ENCODE measurements at places on chromosomes 7 and 10.

GRCh38 chr7:25665374-25665773 is 437.1 kb upstream of the NPVF start:
- no peak for DNase-seq

GRCh38 chr7:148340438-148341280 is 249.9 kb upstream of the C7orf33 start:
- no peak for DNase-seq

GRCh38 chr7:158959021-158959717 is 102.8 kb downstream of the DYNC2I1 start:
- no peak for DNase-seq

- DNase-seq: no peak
Observed at GRCh38 chr7:150727381-150727780, 9.8 kb upstream of the GIMAP5 start.

DNA sequence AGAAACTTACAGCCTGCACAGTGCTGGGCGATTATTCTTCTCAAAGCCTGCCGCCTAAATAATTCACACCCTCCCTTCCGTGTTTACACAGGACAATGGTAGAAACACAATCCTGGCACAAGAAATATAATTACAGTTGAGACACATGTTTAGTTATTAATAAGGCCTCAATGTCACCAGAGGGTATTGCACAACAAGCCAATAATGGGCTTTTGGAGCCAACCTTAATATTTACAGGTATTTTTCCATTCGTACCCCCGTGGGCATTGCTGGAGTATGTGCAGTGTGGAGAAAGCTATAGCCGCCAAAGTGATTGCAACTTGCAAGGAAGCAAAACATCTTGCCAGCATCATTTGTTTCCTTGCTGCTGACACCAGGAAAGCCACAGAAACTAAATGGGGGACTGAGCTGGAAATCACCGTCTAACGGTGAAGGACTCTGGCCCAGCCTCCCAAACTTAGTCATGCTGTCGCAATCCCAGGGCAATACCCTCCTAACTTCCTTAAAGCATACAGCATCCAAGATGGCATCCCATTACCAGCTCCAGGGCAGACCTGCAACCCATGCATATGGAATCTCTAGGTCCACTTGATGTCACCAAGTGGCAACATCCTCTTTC is 8.6 kb downstream of the CALN1 start:
- DNase-seq: no peak

DNA sequence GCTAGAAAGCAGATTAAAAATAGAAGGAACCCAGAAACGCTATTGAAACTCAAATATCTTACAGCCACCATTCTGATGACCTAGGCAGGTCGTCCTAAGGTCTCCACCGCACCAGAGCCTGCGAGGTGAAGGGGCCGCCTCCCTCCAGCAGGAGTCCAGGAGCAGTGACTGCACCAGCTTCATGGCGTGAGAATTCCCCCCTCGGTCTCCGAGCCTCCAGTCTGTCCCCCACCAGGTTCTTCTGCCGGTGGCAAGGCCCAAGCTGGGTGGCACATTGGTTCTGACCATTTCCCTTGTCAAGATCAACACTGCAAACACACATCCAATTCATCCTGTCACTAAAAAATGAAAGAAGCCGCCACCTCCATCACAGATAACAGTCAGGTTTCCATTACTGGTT is 98.7 kb downstream of the DIP2C start:
- DNase-seq: no peak

- DNase-seq: no peak
Observed at GRCh38 chr7:157673573-157673972, 336.8 kb downstream of the DNAJB6 start.
